ENCODE measurements at places on chromosomes 2 and 18.
A peak's percentile ranks its signal among the peaks of the same experiment; 100 is the strongest.

- no peak for DNase-seq
Measured at GRCh38 chr2:170404846-170405245, 226.9 kb downstream of the MYO3B start.

- peak; percentile 27 for DNase-seq
Measured at GRCh38 chr2:132651115-132652045, 18.6 kb downstream of the LYPD1 start.

GRCh38 chr2:44191739-44192138 lies 23.1 kb downstream of the PPM1B start:
- no peak for DNase-seq

GRCh38 chr18:55120896-55121295 lies 161.6 kb upstream of the CCDC68 start:
- no peak for DNase-seq

- DNase-seq = peak; percentile 43
Measured at GRCh38 chr2:169512525-169512924, 3.0 kb downstream of the KLHL41 start.

DNA sequence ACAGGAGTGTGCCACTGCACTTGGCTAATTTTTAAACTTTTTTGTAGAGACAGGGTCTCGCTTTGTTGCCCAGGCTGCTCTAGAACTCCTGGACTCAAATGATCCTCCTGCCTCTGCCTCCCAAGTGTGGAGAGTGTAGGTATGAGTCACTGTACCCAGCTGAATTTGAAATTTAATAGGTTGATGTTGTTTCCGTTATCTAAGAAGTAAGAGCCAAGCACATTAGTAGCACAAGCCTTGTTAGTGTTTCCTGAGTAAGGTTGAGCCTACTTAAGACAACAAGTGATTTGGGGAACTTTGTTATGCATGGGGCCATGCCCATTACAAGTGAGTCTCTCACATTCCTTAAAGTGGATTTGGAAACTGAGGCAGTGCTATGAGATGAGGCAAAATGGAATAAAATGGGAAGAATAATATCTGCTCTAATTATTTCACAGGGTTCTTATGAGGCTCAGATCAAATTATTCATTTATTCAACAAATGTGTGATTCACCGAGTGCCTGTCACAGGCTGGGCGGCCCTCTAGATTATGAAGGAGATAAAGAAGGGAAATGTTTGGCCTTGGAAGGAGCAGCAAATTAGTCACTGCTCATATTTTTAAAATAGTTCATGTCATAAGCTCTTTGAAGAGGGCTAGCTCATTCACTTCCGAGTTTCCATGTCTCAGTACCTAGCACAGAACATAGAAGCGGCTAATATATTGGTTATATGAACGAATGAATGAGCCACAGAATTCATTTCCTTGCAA lies 217.2 kb downstream of the LDLRAD4 start:
- no peak for DNase-seq
